ENCODE measurements at places on chromosomes 5 and 9. TPM values are rescaled to one million over a fixed set of nuclear protein-coding genes. Genes with fewer than 3 reads are reported as not detected.

Gene FOXD4L4
- total RNA-seq, result 0.04 TPM

Gene PCDHA6
- 0.09 TPM for total RNA-seq

Gene PCDHB14
- total RNA-seq, result 4.8 TPM

Gene FRMPD1
- total RNA-seq, result 7.6 TPM

Gene GEMIN5
- total RNA-seq, result 17.0 TPM

Gene XRCC4
- 6.4 TPM for total RNA-seq

Gene IL9
- total RNA-seq, result not detected

- H3K4me3 ChIP-seq, result no peak overlapping the region
- H3K4me1 ChIP-seq, result peaks cover 9% of the 10 kb centered on the region
- no peaks in the 10 kb centered on the region for H3K27me3 ChIP-seq
- DNase-seq, result peak; percentile 13
- no peak overlapping the region for H3K27ac ChIP-seq
Measured at GRCh38 chr5:79702606-79703380, 13.2 kb downstream of the CMYA5 start.

DNA sequence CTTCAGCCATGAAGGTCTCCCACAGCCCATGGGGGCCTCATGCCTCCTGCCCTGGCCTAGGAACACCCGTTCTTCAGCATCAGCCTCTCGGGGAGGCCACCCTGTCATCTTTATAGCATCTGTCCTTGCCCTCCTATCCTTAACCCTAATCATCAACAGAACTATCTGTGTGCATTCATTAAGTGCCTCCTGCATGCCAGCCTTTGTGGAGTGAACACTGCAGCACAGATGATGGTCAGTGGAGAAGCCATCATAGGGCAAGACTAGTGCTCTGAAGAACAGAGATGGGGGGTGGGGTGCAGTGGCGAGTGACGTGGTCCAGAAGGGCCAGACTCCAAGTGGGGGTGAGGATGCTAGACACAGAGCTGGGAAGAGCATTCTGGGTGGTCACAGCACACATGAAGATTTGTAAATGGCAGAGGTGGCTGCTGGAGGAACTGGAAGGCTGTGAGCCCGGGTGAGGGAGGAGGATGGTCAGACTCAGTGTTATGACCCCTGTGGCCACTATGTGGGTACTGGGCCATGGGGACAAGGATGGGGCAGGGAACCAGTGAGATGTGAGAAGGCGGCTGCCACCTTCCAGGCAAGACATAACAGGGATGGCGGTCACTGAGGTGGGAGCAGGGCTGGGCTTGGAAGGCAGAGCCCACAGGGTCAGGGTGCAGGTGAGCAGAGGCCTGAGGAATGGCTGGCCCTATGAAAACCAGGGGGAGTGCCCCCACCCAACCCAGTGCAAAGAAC, 3.6 kb upstream of the CARD19 start:
- DNase-seq, result no peak
- H3K27ac ChIP-seq, result peak overlapping the region; percentile 99
- H3K4me3 ChIP-seq, result no peak overlapping the region
- peaks cover 38% of the 10 kb centered on the region for H3K4me1 ChIP-seq

DNA sequence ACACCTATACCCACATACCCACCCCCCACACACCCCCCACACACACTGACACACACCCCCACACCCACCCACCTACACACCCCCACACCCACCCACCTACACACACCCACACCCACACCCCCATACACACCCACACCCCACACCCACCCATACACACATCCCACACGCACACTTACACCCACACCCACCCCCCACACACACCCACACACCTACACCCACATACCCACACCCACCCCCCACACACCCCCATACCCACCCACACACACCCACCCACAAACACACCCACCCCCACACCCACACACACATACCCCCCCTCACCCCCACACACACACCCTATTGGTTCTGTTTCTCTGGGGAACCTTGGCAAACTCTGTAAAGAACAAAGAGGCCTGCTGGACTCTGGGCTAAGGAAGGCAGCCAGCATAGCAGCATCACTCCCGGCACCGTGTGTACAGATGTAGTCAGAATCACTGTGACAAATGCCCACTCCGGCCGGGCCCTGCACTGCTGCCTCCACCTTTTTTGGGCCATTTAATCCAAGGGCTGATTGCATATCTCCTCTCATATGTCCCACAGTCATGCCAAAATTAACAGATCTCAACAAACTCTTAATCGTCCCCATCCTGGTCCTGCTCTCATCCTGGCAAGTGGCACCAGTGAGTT, 42.3 kb downstream of the COL23A1 start:
- no peaks in the 10 kb centered on the region for H3K36me3 ChIP-seq
- no peak overlapping the region for H3K4me3 ChIP-seq
- peaks cover 10% of the 10 kb centered on the region for H3K4me1 ChIP-seq
- DNase-seq, result no peak
- H3K27ac ChIP-seq, result no peak overlapping the region

DNA sequence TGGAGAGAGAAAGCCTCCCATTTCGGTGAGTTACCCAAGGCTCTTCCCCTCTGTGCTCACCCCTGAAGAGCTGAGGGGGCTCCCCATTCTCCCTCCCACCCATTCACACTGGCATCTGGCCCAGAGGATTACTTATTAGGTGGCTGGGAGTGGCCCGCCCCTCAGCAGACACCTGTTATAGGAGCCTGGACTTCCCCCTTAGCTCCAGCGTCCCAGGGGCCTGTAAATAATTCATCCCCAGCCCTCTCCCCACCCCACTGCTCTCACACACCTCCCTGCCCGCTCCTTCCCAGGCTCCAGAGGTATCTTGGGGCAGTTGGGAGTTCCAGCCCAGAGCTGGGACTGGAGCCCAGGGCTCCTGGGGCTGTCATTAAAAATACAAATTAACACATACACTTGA, 11.6 kb upstream of the SLC6A7 start:
- H3K4me3 ChIP-seq, result no peak overlapping the region
- H3K4me1 ChIP-seq, result peaks cover 63% of the 10 kb centered on the region
- H3K27me3 ChIP-seq, result no peaks in the 10 kb centered on the region
- no peak overlapping the region for H3K27ac ChIP-seq
- DNase-seq, result no peak

- H3K27ac ChIP-seq, result no peak overlapping the region
- no peak overlapping the region for H3K4me3 ChIP-seq
- peak; percentile 37 for DNase-seq
- H3K27me3 ChIP-seq, result no peaks in the 10 kb centered on the region
Measured at GRCh38 chr5:132310141-132310834, 16.1 kb downstream of the SLC22A4 start.

- H3K4me3 ChIP-seq, result no peak overlapping the region
- H3K36me3 ChIP-seq, result no peaks in the 10 kb centered on the region
- no peaks in the 10 kb centered on the region for H3K4me1 ChIP-seq
- no peak for DNase-seq
- no peak overlapping the region for H3K27ac ChIP-seq
Measured at GRCh38 chr9:131788851-131789250, 49.0 kb upstream of the RAPGEF1 start.

- H3K4me1 ChIP-seq, result peaks cover 32% of the 10 kb centered on the region
- H3K4me3 ChIP-seq, result peak overlapping the region; percentile 77
- H3K27ac ChIP-seq, result peak overlapping the region; percentile 22
- H3K27me3 ChIP-seq, result peaks cover 28% of the 10 kb centered on the region
- peak; percentile 22 for DNase-seq
Measured at GRCh38 chr9:70411121-70411929, 3.1 kb downstream of the KLF9 start.

DNA sequence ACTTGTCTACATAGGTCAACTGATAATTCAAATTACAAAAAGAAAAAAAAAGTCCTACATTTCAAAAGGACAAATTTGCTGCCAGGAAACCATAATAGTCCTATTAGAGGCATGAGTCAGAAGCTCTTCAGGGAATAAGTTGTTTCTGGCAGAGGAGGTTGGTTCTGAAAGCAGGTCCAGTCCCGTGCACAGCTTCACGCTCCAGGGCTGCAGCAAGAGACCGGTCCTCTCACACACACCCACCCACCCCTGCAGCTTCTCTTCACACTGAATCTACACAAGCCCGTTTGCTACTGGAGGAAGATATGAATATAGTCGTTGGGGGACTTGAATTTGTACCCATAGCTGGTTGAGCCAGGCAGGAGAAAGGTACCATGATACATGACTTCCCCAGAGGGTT, 36.9 kb upstream of the SLC1A3 start:
- no peak overlapping the region for H3K4me3 ChIP-seq
- peaks cover 4% of the 10 kb centered on the region for H3K4me1 ChIP-seq
- no peaks in the 10 kb centered on the region for H3K27me3 ChIP-seq

DNA sequence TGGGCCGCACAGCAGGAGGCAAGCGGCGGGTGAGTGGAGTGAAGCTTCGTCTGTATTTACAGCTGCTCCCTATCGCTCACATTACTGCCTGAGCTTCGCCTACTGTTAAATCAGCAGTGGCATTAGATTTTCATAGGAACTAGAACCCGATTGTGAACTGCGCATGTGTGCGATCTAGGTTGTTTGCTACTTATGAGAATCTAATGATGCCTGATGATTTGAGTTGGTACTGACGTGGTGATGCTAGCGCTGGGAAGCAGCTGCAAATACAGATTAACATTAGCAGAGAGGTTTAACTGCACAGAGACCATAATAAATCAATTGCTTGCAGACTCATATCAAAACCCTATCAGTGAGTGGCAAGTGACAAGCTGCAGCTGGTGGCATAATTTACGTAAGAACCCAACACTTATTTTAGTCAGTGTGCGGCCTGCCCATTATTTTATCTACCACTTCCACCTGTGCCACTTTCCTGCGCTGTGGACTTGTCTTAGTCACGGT, 133.4 kb upstream of the CDH9 start:
- no peaks in the 10 kb centered on the region for H3K27me3 ChIP-seq
- H3K27ac ChIP-seq, result no peak overlapping the region
- H3K36me3 ChIP-seq, result no peaks in the 10 kb centered on the region
- no peaks in the 10 kb centered on the region for H3K4me1 ChIP-seq
- no peak overlapping the region for H3K4me3 ChIP-seq

- DNase-seq, result no peak
- H3K27me3 ChIP-seq, result peaks cover 18% of the 10 kb centered on the region
- H3K4me3 ChIP-seq, result peak overlapping the region; percentile 33
- no peak overlapping the region for H3K27ac ChIP-seq
Measured at GRCh38 chr5:927172-928015, 34.7 kb downstream of the TRIP13 start.

- peaks cover 33% of the 10 kb centered on the region for H3K36me3 ChIP-seq
- peaks cover 90% of the 10 kb centered on the region for H3K4me1 ChIP-seq
- peak; percentile 0 for DNase-seq
- no peaks in the 10 kb centered on the region for H3K27me3 ChIP-seq
- peak overlapping the region; percentile 77 for H3K27ac ChIP-seq
Measured at GRCh38 chr9:134056483-134057306, 11.1 kb downstream of the BRD3 start.

DNA sequence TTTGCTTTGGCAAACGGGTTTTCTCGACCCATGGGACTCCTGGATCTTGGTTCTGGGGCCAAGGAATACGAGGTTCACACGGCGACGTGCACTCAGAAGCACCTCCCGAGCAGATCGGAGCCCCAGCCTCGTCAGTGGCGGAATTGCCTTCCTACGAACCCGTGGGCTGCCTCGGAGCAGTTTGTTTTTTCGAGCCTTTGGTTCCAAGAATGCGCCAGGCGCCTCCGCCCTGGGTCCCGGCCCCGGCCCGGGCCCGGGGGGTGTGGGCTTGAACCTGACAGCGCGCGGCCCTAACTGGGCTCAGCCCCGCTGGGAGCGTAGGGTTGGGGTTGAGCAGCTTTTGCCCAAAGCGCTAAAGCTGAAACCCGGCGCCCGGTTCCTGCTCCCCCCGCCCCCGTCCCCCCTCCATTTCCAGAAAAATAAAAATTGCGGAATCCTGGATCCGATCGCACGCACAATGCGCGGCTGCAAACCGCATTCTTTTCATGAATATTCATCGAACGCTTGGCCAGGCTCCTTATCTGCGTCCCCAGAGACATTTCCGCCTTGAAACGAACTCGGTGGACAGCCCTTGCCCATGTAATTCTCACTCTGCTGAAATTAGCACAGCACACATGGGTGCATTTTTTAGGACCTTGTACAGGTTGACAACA, 1.0 kb downstream of the BASP1 start:
- peak overlapping the region; percentile 79 for H3K4me3 ChIP-seq
- no peaks in the 10 kb centered on the region for H3K36me3 ChIP-seq
- peak overlapping the region; percentile 76 for H3K27ac ChIP-seq
- DNase-seq, result peak; percentile 60
- H3K27me3 ChIP-seq, result peaks cover 21% of the 10 kb centered on the region

GRCh38 chr5:158591301-158591863, 508.3 kb downstream of the EBF1 start:
- H3K4me1 ChIP-seq, result peaks cover 21% of the 10 kb centered on the region
- peak; percentile 85 for DNase-seq
- no peak overlapping the region for H3K4me3 ChIP-seq
- peak overlapping the region; percentile 80 for H3K27ac ChIP-seq

DNA sequence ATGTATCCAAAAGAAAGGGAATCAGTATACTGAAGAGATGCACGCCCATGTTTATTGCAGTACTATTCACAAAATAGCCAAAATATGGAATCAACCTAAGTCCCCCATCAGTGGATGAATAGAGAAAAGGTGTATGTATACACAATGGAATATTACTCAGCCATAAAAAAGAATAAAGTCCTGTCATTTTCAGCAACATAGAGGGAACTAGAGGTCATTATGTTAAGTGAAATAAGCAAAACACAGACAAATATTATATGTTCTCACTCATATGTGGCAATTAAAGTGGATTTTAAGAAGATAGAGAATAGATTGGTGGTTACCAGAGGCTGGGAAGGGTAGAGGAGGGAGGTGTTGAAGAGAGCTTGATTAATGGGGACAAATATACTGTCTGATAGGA, 88.6 kb downstream of the NIPBL start:
- no peaks in the 10 kb centered on the region for H3K4me1 ChIP-seq
- no peak for DNase-seq
- H3K27me3 ChIP-seq, result no peaks in the 10 kb centered on the region
- H3K27ac ChIP-seq, result no peak overlapping the region
- H3K36me3 ChIP-seq, result peaks cover 5% of the 10 kb centered on the region
- no peak overlapping the region for H3K4me3 ChIP-seq

- no peaks in the 10 kb centered on the region for H3K36me3 ChIP-seq
- H3K27me3 ChIP-seq, result no peaks in the 10 kb centered on the region
- H3K27ac ChIP-seq, result no peak overlapping the region
Measured at GRCh38 chr5:43432486-43433375, 20.5 kb upstream of the CCL28 start.

Measured in muscle of leg (tissue), 16 donors.